ENCODE measurements at places on chromosomes 7 and 10.

DNA sequence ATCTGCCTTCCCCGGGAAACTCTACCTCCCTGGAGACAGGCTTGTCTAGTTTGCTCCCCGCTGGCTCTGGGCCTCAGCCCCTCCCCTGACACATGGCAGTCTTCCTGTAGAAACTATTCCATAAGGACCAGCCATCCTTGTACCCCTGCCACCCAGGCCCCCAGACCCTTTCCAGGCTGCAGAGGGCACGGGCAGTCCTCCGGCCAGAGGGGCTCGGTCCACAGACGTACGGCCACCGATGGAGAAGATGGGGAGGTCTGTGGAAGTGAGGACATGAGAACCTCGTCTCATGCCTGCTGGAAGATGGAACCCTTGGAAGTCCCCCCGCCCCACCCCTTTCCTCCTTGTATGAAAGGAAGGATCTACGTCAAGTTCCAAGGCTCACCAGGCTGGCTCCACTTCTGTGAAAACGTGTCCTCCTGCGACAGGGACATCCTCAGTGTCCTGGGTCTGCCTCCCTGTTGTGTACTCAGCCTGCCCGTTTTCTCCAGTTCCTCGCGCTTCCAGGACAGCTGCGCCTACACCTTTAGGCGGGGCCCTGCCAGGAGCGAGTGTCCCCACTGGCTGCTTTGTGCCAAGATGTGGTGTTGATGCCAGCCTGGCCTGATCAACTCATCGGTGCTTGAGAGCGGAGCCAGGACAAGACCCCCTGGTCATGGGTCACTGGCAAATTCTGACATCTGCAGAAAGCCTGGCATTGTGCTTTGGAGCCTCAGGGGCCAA lies 414.9 kb downstream of the GLRX3 start:
- no peak for DNase-seq
- H3K27me3 ChIP-seq: no peaks in the 10 kb centered on the region
- H3K4me3 ChIP-seq: no peak overlapping the region
- no peak overlapping the region for H3K27ac ChIP-seq
- H3K4me1 ChIP-seq: no peaks in the 10 kb centered on the region

- peaks cover 5% of the 10 kb centered on the region for H3K4me1 ChIP-seq
- H3K36me3 ChIP-seq: no peaks in the 10 kb centered on the region
- no peak for DNase-seq
- H3K27me3 ChIP-seq: no peaks in the 10 kb centered on the region
Observed at GRCh38 chr10:95391581-95392216, 100.9 kb upstream of the PDLIM1 start.

DNA sequence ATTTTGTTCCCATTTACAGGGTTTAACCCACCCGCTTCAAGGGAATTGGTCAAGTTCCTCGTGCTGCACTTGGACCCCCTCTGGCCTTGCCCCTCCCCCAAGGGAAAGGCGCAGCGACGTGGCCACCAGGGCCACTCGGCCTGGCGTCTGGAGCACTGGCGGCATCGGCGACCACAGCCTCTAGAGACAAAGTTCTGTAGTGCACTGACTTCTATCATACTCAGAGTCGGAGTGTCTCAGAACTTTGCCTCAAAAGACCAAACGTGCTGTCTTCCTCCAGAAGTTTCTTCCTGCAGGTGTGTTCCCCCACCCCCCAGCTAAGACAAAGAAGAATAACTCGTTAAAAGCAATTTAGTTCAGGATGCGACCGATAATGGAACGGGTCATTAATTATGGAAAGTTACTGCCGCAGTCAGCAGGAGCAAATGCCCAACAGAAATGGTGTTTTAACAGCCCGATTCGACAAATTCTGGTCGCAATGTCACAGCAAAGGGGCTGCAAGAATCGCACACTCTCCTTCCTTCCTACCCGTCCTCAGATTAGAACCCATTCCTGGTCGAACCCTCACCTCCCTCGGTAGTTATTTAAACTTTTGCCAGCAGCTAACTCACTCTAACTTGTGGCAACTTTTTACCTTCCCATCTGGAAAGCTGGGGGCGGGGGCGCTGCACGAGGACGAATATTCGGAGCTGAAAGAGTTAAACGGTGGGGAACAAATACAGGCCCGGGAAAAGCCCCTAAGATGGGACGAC lies 202.1 kb upstream of the NFE2L3 start:
- peak overlapping the region; percentile 58 for H3K4me3 ChIP-seq
- peaks cover 32% of the 10 kb centered on the region for H3K4me1 ChIP-seq
- H3K36me3 ChIP-seq: no peaks in the 10 kb centered on the region
- peak; percentile 42 for DNase-seq

DNA sequence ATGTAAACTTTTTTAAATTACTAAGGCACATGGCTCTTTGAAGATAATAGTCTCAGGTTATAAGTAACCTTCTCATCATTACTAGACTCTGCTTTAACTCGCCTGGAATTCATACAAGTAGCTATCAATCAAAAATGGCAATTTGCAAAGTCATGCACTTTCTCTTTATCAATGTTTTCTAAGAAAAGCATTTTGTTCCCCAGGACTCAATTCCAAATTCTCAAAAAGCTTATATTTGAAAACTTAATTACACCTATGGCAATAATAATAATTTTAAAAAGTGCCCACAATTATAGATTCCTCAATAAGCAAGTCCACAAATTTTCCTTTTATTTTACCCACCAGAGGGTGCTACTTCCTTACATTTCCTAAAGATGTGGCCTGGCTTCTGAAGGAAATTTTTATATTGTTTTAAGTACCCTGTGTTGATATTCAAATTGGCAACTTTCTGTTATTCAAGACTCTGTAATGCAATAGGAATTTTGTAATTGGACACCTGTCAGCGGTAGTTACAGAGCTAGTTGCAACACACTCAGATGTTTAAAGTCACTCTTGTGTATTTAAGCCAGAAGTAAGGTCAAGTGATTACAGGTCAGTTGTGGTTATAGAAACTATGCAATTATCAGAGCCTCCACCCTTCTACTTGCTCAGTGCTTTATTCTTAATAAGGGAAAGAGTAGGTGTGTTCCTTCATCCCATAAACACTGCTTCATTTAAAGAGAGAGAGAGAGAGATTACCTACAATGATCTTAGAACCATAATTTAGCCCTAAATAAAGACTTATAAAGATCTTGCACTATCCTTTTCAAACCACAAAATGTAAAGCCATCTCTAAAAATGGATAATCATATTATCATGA lies 47.1 kb upstream of the HYAL4 start:
- no peak overlapping the region for H3K27ac ChIP-seq
- H3K27me3 ChIP-seq: no peaks in the 10 kb centered on the region
- no peaks in the 10 kb centered on the region for H3K4me1 ChIP-seq
- peak; percentile 4 for DNase-seq

DNA sequence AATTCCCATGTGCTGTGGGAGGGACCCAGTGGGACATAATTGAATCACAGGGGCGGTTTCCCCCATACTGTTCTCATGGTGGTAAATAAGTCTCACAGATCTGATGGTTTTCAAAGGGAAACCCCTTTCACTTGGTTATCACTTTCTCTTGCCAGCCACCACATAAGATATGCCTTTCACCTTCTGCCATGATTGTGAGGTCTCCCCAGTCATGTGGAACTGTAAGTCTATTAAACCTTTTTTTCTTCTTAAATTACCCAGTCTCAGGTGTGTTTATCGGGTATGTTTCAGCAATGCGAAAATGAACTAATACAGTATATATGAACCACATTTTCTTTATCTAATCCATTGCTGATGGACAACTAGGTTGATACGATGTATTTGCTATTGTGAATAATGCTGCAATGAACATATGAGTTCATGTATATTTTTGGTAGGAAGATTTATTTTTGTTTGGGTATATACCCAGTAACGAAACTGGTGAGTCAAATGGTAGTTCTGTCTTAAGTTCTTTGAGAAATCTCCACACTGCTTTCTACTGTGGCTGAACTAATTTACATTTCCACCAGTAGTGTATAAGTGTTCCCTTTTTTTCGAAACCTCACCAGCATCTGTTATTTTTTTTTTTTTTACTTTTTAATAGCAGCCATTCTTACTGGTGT lies 70.0 kb upstream of the HGF start:
- H3K27ac ChIP-seq: no peak overlapping the region
- no peaks in the 10 kb centered on the region for H3K4me1 ChIP-seq
- H3K27me3 ChIP-seq: no peaks in the 10 kb centered on the region

GRCh38 chr7:142562688-142563087 lies 186.6 kb upstream of the PRSS1 start:
- no peak for DNase-seq
- peaks cover 4% of the 10 kb centered on the region for H3K4me1 ChIP-seq
- H3K27me3 ChIP-seq: no peaks in the 10 kb centered on the region
- H3K36me3 ChIP-seq: no peaks in the 10 kb centered on the region

DNA sequence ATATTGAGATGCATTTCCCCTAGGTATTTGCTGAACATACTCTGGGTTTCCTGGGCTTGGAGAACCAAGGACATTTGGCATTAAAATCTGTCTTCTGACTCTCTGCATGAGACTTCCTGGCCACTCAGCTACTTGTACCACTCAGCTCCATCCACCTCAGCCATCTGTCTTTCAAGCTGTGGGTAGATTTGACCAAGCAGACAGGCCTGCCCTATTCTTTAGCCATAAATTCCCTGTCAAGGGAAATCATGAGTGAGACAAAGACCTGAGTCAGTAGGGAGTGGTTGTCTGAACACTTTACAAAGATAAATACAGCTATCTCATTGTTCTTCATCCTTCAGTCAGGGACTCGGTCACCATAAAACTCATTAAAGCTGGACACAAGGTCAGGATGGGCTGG lies 399.1 kb downstream of the GPAM start:
- H3K4me1 ChIP-seq: no peaks in the 10 kb centered on the region
- H3K27me3 ChIP-seq: no peaks in the 10 kb centered on the region
- H3K27ac ChIP-seq: no peak overlapping the region
- H3K4me3 ChIP-seq: no peak overlapping the region
- no peaks in the 10 kb centered on the region for H3K36me3 ChIP-seq

DNA sequence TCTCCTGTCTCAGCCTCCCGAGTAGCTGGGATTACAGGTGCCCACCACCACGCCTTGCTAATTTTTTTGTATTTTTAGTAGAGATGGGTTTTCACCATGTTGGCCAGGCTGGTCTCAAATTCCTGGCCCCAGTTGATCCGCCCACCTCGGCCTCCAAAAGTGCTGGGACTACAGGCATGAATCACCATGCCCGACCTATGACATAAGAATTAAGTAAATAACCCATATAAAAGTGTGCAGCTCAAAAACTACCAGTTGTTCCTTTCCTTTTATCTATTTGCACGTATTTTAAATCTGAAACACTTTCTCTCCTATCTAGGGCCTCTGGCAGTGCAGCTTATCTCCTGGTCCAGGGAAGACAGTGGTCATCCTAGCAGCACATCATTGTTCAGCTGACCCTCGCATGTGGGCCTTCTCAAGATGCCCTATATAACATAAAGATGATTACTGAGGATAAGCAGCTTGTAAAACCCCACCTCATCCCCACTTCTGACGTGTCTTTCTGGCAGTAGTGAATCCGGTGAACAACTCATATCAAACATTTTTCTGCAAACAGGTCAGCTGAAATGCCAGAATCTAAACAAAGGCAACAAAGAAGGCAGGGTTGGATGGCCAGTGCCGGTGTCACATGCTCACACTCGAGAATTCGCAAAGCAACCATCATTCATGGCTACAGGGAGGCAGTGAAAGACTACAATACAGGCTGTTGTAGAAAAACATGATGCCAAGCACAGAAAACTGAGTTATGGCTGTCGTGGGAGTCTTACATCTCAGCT lies 36.0 kb upstream of the KCNIP2 start:
- H3K36me3 ChIP-seq: peaks cover 27% of the 10 kb centered on the region
- H3K27ac ChIP-seq: no peak overlapping the region
- DNase-seq: no peak
- H3K27me3 ChIP-seq: no peaks in the 10 kb centered on the region

- no peaks in the 10 kb centered on the region for H3K27me3 ChIP-seq
- DNase-seq: no peak
- no peak overlapping the region for H3K27ac ChIP-seq
Observed at GRCh38 chr7:122919643-122920181, 33.5 kb upstream of the CADPS2 start.

DNA sequence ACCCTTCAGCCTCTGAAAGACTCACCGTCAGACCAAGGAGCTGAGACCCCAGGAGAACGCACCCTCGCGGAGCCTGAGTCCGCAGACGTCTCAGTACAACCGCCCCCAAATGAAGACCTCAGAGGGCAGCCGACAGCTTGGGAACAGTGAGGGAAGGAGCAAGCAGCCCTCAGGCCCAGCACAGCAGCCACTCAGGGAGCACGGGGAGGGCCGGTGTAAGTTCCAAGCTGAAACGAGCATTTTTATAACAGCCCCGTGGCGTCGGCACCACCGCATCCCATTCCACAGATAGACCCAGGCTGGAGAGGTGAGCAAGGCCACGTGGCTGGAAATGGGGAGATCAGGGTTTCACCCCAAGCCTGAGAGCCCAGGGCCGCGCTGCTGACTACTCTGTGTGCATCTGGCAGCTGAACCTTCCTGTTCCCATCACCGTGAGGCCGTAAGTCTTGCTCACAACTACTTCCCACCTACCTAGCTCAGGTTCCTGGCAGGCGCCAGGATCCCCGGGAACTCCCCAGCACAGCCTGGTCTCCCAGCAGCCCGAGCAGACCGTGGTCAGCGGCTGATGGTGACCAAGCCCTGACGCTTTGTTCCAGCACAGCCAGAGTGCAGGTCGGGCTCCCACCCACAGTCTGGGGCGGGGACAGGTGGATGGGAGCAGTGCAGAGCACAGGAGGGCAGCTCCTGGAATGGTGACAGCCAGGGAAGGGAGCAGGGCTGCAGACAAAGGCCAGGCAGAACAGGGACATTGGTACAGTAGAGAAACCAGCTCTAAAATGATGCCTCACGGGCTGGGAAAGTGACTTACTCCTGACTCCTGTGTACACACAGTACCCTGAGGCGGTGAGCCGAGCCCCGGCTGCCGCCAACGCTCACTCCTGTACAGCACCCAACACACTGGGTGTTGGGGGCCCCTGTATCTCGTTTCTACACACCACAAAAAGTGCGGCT lies 6.1 kb upstream of the NOM1 start:
- DNase-seq: no peak
- H3K4me3 ChIP-seq: no peak overlapping the region
- peaks cover 7% of the 10 kb centered on the region for H3K4me1 ChIP-seq
- H3K27ac ChIP-seq: no peak overlapping the region

DNA sequence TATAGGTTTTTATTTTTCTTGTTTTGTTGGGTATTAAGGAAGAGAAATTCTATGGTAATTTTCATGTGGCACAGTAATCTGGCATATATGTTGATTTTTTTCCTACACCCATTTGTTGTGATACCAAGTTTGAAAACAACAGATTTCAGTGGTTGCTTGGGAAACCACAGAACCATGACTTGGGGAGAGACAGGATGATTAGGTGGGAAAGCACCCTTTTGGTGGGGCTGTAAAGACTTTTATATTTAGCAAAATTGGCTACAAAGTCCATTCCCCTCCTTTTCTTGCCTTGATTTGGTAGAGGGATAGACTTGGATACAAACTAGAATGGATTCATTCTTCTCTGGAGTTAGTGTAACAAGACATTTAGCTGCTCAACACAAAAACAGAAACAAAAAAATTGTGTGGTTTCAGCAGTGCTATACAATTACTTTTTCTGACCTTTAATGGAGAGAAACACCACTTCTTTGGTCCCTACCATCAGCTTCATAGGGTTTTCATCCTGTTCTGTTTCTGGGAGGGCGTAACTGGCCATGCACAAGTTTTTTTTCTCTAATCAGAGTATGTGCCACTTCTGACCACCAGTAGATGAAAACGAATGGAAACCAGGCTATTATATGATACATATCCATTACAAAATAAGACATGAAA lies 52.7 kb downstream of the FIGNL1 start:
- H3K4me3 ChIP-seq: no peak overlapping the region
- DNase-seq: peak; percentile 60
- peaks cover 6% of the 10 kb centered on the region for H3K36me3 ChIP-seq
- H3K4me1 ChIP-seq: peaks cover 70% of the 10 kb centered on the region
- peak overlapping the region; percentile 94 for H3K27ac ChIP-seq

GRCh38 chr10:3053155-3053554 lies 14.2 kb upstream of the PFKP start:
- no peak overlapping the region for H3K27ac ChIP-seq
- H3K4me3 ChIP-seq: no peak overlapping the region
- H3K36me3 ChIP-seq: no peaks in the 10 kb centered on the region
- no peaks in the 10 kb centered on the region for H3K4me1 ChIP-seq
- no peaks in the 10 kb centered on the region for H3K27me3 ChIP-seq
- DNase-seq: no peak

All from B cell (primary cell).